ENCODE measurements at places on chromosomes 6 and 20.

- no peak for DNase-seq
Observed at GRCh38 chr6:23325065-23325464, 755.7 kb downstream of the HDGFL1 start.

- no peak for DNase-seq
Observed at GRCh38 chr6:157944983-157945931, 36.4 kb upstream of the SYNJ2 start.

DNA sequence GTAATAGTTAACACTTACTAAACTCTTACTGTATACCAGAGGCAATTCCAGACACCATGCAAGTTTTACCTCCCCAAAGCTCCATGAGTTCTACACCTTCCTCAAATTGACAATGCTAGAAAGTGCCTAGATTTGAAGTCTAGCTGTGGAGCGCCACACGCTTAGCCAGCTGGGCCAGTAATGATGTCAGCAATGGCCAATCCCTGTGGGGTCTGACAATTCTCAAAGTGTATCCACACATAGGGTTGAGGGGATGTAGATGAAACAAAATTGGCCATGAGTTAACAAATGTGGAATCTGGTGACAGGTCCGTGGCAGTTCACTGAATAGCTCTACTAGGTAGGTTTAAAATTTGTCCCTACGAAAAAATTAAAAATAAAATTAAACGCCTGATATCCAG lies 1.3 kb downstream of the ZNF343 start:
- DNase-seq: no peak

GRCh38 chr6:89506716-89507617 lies 74.0 kb downstream of the ANKRD6 start:
- DNase-seq: no peak

- no peak for DNase-seq
Observed at GRCh38 chr20:47568837-47569410, 67.2 kb downstream of the NCOA3 start.

DNA sequence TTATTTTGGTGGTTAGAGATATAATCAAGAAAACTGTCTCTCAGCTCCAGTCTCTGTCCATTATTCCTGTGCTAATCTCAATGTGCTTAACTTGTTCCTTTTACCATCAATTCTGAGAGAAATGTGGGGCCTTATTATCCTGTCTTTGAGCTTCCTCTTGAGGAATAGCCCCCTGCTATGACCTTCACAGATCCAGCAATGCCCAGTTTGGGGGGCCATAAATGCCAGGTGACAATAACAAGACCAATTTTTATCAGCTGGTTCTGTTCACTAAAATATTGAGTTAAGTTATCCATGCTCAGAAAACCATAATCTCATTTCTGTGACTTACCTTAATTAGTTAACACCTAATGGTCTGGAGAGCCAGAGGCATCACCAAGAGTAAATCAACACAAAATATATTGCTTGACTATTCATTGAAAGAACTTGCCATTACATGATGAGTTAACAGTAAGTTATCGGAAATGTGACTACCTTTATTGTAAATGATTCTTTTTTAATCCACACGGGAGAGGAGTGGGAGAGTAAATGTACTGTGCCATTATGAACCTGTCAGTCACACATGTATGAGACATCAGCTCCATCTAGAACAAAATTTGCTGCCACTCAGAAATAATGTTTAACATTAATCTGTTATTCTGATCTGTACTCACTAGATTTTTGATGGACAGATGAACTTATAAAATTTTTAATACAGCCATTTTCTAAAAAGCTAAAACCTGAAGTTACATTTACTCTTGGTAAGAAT lies 149.7 kb downstream of the ID4 start:
- no peak for DNase-seq

DNA sequence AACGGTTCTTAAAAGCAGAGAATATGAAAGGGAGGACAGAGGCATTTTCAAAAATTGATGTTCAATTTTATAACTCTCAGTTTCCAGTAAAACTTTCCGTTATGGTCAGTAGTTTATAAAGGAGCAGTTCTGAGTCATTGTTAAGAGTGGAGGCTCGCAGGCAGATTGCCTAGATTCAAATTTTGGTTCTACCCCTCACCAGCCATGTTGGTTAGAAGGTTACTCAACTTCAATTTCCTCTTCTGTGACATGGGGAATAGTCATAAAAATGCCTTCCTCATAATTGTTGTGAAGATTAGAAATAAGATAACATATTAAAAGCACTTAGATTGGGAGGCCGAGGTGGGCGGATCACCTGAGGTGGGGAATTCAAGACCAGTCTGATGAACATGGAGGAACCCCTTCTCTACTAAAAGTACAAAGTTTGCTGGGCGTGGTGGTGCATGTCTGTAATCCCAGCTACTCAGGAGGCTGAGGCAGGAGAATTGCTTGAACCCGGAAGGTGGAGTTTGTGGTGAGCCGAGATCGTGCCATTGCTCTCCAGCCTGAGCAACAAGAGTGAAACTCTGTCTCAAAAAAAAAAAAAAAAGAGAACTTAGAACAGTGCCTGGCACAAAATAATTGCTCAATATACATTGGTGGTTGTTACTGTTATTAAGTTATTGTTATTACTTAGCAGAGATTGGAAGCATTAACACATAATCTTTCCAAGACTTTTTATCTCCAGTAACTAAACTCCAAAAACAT lies 348.9 kb downstream of the NRN1 start:
- no peak for DNase-seq

DNA sequence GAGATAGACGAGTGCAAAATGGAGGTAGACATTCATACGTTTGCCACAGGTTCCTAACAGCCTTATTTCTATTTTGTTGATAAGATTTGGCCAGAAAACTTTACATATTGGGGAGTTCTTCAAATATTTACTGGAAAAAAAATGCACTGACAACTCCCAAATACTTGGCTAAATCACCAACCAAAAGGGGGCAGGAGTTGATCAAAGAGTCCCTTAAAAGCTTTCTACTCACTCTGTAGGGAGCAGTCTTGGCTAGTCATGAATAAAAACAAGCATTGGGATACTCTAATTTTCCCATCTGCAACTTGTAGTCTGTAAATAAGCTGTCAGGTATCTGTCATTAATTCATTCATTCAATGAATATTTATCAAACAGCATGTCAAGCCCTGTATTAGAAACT lies 18.4 kb downstream of the TENT5A start:
- no peak for DNase-seq

- no peak for DNase-seq
Observed at GRCh38 chr6:12280902-12281301, 9.3 kb upstream of the EDN1 start.

Data from GM12892 (cell line).